ENCODE measurements at places on chromosomes 4 and X. TPM values are rescaled to one million over a fixed set of nuclear protein-coding genes. Genes with fewer than 3 reads are reported as not detected.

DNA sequence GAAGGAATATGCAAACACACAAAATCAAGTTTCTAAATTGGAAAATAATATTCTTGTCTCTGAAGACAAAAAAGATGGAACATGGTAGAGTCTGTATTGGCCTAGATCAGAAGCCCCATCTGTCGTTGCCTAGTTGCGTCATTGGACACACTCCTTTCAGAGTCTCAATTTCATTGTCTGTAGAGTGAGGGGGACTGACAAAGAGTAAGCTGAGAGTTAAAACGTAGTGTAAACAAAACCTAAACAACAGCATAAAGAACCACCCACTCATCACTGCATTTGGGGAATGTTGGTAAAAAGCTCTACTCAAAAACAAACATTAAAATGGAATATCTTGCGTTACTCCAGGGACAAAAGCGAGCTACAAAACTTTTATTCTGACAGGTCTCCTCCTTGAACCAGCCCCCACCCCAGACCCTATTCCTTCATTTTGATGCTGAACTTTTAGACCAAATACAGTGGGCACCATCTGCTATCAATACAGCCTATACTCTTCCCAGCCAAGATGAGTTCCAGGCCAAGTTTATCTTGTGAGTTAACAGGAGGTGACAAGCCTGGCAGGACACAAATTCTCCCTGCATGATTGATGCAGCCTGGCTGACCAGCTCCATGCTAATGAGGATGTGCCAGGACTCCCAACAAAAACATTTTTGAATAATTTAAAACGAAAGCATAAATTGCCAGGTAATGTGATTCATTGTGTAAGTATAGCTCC lies 125.2 kb downstream of the COL25A1 start:
- DNase-seq: no peak

- no peak for DNase-seq
These were observed 142.2 kb downstream of the SOWAHB start for GRCh38 chr4:76755756-76756155.

DNA sequence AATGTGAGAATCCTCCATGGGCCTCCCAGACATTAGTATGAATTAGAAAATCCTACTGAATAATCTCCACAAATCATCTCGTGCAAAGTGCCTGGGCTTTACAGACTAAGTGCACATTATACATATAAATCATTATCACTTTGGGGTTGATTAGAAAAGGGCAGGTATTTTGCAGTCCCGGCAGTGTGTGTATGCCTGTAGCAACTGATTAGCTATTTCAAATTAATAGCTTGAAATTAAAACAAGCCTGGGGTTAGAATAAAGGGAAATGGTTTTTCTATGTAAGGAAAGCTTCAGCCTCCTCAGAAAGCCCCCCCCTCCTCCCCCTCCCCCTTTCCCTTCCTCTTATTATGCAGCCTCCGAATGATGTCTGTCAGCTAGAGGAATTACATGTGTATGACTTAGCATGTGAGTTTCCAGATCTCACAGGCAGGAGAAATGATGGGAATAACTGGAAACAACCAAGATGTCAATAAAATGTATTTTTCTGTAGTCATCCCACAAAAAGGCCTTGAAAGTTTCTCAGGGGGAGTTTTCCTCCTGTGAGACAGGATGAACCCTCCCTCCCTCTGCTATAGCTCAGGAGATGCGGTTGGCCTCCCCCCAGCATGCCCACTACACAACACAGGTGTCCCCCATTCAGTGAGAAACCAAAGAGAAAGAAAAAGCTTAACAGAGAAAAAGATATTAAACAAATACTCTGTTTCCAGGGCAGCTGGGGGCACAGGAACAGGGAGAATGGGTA lies 41.2 kb upstream of the RASGEF1B start:
- no peak for DNase-seq

DNA sequence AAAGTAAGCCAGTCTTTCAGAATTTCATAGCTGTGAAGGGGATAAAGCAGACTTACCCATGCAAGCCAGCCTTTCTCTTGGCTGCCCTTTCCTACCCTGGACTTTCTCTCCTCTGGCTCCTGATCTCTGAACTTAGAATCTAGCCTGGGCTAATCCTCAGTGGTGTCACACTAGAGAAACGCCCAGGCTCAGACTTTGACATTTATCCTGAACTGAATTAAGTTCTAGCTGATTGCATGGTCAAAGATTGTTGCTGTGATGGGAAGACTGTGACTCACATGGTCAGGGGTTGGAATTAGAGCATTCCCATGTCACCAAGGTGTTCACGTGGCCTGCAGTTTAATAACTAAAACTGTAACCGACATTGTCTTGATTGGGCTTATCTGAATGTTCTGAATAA lies 469.5 kb upstream of the FAT1 start:
- no peak for DNase-seq

CXorf65 gene
- total RNA-seq: not detected

DNA sequence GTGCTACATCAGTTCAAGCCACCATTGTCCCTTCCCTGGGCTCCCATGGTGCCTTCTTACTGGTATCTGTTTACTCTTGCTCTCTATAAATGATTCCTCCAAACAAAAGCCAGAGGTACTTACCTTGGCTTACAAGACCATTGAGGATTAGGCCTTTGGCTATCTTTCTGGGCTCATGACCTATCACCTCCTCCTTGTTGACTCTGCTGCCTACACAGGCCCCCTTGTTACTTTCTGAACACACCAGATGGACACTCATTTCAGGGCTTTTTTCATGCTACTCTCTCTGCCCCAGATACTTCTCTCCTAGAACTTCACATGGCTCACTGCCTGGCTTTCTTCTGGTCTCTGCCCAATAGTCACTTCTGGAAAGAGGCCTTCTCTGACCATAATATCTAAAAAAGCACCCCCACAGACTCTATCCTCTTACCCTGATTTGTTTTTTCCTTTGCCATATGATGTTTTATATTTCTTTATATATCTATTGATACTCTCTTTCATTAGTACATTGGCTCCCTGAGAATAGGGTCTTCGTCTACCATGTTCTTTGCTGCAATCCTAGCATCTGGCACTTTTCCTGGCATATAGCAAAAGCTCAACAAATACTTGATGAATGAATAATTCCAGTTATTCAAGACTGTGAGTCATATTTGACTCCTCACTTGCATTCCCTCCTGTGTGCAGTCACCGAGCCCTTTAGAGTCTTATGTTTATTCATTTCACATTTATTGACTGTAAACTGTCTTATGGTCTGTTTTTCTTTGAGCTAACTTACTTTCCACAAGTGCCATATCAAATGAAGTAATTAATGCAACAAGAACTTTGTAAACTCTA lies 27.1 kb upstream of the TAPT1 start:
- no peak for DNase-seq

DNA sequence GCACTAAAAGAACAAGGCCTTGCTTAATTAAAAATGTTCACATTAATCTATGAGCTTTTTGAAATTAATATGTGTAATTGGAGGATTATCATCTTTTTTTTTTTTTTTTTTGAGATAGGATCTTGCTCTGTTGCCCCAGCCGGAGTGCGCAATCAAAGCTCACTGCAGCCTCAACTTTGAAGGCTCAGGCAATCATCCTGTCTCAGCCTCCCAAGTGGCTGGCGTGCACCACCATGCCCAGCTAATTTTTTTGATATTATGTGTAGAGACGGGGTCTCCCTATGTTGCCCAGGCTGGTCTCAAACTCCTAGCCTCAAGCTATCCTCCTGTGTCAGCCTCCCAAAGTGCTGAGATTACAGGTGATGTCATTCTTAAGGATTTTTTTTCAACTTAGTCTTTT lies 20.0 kb downstream of the PRPS1 start:
- DNase-seq: no peak

DNA sequence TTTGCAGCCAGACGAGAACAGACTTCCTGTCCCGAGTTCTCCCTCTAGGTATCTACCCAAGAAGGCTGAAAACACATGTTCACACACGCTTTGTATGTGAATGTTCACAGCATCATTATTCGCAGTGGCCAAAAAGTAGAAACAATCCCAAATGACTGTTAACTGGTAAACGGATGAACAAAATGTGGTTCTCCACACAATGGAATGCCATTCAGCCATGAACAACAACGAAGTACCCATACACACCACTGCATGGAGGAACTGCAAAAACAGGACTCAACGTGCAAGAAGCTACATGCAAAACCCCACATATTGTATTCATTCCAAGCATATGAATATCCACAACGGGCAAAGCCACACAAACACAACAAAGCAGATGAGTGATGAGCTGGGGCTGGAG lies 45.0 kb downstream of the PDHA1 start:
- DNase-seq: no peak

Data from right cardiac atrium (tissue), 5 donors.